Kidney epithelial cell (primary cell): ENCODE measurements at places on chromosomes 11 and 22. TPM values are rescaled to one million over a fixed set of nuclear protein-coding genes. Genes with fewer than 3 reads are reported as not detected.

Gene KLHL35
- total RNA-seq = 1.5 and 6.8 TPM in 2 replicates

Gene UCP2
- total RNA-seq = 13.0 and 18.5 TPM in 2 replicates

Gene C11orf91
- total RNA-seq = not detected in 2 replicates

DNA sequence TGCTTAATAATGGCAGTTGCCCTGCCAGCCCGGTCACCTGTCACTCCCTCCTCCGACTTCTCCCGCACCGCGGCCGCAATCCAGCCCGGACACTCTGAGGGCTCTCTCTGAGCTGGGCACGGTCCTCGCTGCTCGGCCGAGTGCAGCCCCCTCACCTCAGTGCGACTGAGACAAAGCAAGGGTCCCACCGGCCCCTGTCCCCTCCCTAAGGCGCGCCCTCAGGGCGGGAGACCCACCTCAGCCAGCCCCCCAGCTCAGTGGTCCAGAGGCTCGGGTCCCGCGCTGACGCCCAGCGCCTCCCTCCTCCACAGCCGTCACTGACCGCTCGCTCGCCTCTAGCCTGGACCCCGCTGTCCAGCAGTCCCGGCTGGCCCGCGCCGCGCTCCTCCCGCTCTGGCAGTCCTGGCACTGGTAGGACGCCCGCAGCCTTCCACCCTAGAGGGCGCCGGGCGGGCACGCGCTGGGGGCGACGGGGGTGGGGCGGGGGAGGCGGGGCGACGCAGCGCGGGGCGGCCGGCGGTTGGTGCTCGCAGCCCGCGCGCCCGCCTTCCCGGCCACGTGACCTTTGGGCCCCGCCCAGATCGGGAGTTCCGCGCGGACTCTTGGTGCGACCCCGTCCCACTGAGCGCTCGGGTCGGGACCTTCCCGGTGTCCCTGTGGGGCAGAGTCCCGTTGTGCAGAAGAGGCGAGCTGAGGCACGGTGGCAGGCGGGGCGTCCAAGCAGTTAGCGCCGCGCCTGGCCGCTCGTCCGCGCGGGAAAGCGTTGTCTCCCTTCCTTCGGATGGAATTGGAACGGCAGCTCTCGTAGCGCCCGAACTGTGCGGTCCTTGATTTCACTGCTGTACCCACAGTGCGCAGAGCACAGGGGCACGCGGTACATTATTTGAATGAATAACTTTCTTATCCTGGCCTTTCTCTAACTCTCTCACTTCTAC lies 7.8 kb upstream of the L3MBTL2 start:
- no peak for DNase-seq
